ENCODE measurements at places on chromosomes 1 and 21.

GRCh38 chr1:2474933-2475371 lies 1.1 kb upstream of the PLCH2 start:
- no peak for DNase-seq

DNA sequence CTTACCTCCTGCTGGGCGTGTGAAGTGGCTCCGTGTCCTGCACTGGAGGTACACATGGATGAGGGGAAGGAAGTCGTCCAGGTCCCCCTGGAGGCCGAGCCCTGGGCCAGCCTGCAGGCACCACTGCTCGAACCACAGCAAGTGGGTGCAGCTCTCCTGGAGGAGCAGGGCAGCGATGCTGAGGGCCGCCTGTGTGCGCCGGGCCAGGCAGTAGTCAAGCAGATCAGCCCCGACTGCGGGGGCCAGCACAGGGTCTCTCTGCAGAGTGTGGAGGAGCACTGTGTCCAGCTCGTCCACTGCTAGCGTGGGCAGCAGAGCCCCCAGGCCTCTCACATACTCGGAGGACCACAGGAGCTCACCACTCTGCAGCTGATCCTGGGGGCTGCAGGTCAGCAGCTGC lies 45.9 kb downstream of the URB1 start:
- DNase-seq: no peak

- no peak for DNase-seq
Measured at GRCh38 chr21:15539376-15539775, 190.4 kb upstream of the USP25 start.

DNA sequence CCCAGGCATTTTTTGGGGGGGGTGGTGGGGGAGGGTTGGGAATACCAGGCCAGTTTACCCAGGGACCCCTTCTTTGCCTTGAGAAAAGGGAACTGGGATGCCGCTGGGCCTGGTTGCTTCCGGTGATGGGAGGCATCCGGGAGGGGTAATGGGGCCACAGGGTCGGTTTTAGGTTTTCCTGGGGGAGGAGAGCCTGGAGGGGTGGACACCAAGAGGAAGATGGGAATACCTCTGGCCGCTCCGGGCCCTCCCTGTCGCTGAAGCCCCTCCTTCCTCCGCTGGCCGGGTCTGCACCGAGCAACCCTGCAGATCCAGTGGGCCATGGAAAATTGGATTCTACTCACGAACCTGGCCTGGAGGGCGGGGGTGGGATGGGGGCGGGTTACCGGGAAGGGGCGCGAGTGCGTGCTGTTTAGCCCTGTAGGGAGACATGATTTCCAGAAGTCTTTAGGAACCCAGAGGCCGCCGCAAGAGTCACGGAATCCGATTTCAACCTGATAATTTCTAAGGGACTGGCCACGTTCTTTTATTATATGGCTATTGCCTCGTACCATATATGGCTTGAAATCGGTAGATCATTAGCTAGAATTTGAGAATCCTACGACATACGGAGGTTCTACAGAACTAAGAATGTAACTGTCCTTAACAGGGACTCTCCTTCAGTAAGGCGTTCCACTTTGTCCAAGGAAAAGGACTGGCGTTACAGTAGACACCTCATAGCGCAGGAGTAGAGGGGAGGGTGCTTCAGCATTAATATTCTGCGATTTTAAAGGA lies 749 bp downstream of the AKIRIN1 start:
- peak; percentile 11 for DNase-seq

DNA sequence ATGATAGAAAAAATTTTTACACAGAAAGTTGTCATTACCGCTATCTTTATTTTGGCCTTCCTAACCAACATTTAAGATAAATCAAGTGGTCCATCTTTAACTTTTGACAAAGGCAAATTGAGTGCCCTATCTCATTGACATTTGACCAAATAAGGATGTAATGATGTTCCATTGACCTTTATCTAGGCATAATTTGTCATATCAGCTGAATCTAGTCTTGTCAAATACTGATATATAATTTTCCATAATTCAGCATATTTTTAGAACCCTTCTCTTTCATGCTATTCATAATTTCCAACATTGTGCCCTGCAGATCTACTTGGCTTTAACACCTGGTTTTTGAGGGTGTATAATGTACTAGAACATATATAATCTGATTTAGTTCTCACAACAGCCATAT lies 63.8 kb downstream of the XCL1 start:
- DNase-seq: no peak

GRCh38 chr1:193408782-193409293 lies 222.4 kb upstream of the B3GALT2 start:
- DNase-seq: no peak

- DNase-seq: no peak
Measured at GRCh38 chr1:19403256-19403655, 82.1 kb downstream of the CAPZB start.

DNA sequence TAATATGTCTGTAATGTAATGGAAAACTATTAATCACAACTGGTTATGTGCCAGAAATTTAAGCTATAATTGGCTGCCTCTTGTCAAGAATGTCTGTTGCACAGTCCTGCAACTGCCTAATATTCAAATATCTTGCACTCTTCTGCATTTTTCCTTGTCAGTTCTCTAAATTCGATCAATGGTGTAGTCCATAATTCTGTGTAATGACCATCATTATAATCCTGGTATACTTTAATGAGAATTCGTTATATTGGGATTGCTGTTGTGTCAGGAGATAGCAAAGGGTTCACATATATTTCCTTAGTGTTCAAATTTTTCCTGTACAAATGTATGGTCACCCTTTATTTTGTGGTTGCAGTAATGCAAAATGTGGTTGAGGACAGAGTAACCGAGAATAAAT lies 4.8 kb downstream of the NTNG1 start:
- DNase-seq: no peak

GRCh38 chr1:47189844-47190508 lies at the start of gene PDZK1IP1:
PDZK1IP1 (minus strand) TSS chr1:47190036; CDS start chr1:47189932, 104 bp downstream.
- DNase-seq: no peak

GRCh38 chr1:185636848-185637247 lies 97.3 kb upstream of the HMCN1 start:
- DNase-seq: no peak

DNA sequence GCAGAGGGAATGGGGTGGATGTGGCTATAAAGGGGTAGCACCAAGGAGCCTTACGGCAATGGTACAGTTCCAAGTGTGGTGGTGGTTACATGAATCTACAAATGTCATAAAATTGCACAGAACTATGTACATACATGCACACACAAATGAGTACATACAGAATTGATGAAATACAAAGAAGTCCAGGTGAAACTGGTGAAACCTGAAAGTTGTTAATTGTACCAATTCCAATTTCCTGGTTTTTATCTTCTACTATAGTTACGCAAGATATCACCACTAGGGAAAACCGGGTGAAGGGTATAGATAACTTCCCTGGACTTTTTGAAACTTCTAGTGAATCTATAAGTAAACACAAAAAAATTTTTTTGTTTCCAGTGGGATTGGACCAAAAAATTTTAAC lies 18.9 kb downstream of the HSF2BP start:
- DNase-seq: no peak

- no peak for DNase-seq
Measured at GRCh38 chr1:206065547-206066145, 12.7 kb downstream of the RHEX start.

DNA sequence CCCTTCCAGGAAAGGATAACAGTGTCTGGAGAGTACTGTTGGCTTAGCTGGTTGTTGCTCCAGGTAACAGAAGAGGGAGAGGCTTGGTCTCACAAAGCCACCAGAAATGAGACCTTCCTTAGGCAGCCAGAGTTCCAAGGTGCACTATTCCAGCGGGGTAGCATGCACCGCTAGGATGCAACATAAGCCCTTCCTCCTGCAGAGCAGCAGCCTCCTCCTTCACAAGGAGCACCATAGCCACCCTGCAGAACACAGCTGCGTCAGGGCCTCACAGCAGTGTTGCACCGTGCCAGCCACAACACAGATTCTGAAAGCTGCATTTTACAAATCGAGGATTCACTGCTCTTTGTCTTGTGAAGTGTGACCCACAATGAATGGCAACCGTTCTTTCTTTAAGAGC lies 142.0 kb downstream of the CLIC6 start:
- no peak for DNase-seq

- peak; percentile 37 for DNase-seq
Measured at GRCh38 chr1:179228783-179229213, 679 bp downstream of the ABL2 start.

- DNase-seq: no peak
Measured at GRCh38 chr1:227733751-227734545, 1.2 kb downstream of the JMJD4 start.

DNA sequence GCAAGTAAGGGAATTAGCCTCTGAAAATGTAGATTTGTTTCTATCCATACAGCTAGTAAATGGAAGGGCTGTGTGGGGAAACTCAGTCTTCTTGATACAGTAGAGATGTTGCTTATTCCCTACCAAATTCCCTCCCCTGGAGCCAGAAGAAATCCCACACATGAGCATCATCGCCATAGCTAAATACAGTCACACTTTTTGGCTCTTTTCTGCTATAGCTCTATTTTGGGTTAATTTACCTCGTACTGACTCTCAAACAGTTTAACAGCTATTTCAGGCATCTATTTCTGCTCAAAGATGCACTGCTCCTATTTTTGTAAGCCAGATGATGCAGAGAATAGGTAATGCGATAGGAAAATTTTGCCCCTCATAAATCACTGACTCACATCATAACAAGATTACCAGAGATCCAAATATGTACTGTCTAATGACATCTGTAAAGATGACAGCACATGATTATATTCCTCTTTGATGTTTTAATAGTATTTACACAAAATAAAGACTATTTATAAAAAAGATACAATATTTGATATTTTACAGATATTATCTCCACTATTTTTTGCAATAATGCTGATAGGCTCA lies 58.6 kb downstream of the XCL1 start:
- no peak for DNase-seq

DNA sequence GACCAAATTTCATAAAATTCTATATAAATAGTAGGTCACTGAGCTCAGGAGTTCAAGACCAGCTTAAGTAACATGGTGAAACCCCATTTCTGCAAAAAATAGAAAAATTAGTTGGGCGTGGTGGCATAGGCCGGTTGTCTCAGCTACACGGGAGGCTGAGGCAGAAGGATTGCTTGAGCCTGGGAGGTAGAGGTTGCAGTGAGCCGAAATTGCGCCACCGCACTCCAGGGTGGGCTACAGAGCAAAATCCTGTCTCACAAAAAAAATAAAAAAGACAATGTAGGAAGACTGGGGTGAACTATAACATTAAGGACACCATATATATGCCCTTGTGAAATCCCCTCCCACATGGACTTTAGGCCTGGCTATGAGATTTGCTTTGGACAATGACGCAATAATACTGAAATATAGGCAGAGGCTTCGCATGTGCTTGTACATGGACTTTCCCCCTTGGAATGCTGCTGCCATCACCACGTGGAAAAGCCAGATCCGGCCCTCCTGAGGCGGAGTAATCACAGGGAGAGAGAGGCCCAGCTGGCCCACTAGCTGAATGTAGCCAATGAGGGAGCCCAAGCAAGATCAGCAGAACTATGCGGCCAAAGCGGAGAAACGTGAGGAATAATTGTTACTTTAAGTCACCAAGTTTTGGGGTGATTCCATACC lies 13.1 kb upstream of the USP1 start:
- DNase-seq: no peak

DNA sequence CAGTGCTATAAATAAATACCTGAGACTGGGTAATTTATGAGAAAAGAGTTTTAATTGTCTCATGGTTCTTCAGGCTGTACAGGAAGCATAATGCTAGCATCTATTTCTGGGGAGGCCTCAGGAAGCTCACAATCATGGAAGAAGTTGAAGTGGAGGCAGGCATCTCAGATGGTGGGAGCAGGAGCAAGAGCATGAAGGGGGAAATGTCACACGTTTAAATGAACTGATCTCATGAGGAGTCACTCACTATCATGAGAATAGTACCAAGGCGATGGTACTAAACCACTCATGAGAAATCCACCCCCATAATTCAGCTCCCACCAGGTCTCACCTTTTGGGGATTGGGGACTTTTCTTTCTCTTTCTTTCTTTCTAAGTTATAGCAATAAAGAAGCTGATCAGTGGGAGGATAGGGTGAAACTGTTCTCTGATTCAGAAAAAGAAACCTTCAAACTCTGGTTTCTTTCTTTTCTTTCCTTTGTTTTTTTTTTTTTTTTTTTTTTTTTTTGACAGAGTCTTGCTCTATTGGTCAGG lies 17.1 kb upstream of the SPAG17 start:
- DNase-seq: no peak

- no peak for DNase-seq
Measured at GRCh38 chr1:67019121-67019520, 34.8 kb downstream of the SLC35D1 start.

DNA sequence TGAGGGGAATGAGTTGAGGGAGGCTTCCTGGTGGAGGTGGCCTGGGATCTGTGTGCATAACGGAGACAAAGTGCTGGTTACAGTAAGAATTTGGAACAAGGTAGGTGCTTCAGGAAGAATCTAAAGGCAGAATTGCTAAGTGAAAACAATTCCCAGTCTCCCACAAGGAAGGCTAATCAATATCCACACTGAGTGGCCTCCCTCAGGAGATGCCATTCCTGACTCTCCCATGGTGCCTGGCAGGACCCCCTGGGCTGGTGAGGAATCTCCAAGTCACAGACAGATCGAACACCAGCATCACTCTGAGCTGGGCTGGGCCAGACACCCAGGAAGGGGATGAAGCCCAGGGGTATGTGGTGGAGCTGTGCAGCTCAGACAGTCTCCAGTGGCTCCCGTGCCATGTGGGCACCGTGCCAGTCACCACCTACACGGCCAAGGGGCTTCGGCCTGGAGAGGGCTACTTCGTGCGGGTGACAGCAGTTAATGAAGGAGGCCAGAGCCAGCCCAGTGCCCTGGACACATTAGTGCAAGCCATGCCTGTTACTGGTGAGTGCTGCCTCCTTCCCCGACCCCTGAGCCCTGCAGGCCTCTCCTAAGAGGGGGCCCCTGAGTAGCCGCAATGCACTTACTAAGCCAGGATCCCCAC lies 30.7 kb downstream of the IGFN1 start:
- DNase-seq: no peak

GRCh38 chr21:34621434-34622350 lies 6.8 kb upstream of the RCAN1 start:
- DNase-seq: no peak

- no peak for DNase-seq
Measured at GRCh38 chr1:21524686-21525339, 15.6 kb downstream of the ALPL start.

DNA sequence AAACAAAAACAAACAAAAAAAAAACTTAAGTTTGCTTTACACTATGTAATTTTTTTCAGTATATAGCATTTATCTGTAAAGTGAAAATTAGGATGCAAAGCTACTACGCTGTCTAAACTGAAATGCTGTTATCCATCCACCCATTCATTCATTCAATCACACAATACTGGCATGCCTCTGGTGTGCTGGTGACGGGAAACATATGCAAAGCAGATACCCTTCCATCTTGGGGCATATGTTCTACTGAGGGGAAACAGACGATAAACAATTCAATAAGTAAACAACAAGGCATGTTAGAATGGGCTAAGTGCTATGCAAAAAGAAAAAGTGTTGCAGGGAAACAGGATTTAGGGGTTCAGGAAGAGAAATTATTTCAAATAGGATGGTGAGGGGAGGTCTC lies 3.2 kb downstream of the CLSTN1 start:
- DNase-seq: no peak

GRCh38 chr1:83499998-83500397 lies 498.9 kb downstream of the TTLL7 start:
- no peak for DNase-seq

- no peak for DNase-seq
Measured at GRCh38 chr21:45161038-45161945, 86.9 kb downstream of the ADARB1 start.

- peak; percentile 76 for DNase-seq
Measured at GRCh38 chr1:94541246-94542087, at the start of gene F3. F3 (minus strand) TSS chr1:94541759; CDS start chr1:94541636, 123 bp downstream.

- no peak for DNase-seq
Measured at GRCh38 chr1:220705782-220706181, 15.6 kb downstream of the C1orf115 start.

GRCh38 chr21:21018821-21019220 lies 20.6 kb downstream of the NCAM2 start:
- DNase-seq: no peak
